Stimulated activated CD4-positive, alpha-beta T cell treated with anti-CD3 and anti-CD28 coated beads, Interleukin-2, amount 100 ng/mL, for 4 hours (primary cell): ENCODE measurements at places on chromosomes 16 and 17.
A peak's percentile ranks its signal among the peaks of the same experiment; 100 is the strongest.

- DNase-seq = no peak
Observed at GRCh38 chr16:73113336-73113735, 65.4 kb upstream of the ZFHX3 start.

DNA sequence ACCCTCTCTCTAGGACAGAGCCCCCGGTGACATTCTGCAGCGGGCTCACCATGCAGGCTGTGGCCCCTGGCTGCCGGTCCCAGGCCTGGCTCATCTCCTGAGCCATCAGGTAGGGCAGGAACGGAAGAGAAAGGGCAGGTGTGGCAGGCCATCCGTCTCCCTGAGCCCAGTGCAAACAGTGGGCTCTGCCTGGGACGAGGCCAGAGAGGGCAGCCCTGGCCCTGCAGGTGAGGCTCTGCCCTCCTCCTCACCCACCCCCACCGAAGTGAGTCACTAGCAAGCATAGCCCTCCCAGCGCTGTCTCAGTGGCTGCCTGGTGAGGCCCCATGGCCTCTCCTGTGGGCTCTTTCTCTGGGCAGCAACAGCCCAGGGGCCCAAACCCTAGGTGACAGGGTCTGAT lies 14.5 kb downstream of the OTOP3 start:
- no peak for DNase-seq

DNA sequence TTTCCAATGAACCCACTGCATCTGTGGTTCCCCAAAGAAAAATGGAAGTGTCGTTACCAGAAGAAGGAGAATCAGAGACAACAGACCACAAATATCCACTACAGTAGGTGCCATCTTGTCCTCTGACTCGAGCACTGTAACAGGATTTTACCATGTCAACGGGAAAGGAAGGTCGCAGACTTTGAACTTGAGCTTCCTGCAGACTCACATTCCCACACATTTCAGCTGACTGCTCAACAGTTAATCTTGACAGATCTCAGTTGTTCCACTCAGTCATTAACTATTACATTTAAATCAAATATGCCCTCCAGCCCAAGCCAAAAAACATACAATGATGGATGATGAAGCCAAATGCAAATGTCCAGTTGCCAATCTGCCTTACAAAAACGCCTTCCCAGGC lies 37.0 kb downstream of the GAS7 start:
- no peak for DNase-seq

DNA sequence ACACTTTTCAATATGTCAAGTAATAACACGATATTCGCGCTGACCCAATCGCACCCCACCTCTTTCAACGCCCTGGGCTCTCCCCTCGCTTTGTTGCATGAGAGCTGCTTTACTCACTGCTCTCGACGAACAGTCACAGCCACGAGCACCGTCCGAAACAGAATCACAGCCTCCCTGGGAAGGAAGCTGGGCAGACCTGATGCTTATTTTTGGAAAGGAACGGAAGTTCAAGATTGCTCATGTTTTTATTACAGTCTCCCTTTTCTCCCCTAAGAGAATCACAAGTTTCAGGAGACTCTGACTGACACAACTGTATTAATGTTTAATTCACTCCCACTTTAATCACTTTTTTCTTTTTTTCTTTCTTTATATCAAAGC lies 67.8 kb downstream of the ANKRD11 start:
- no peak for DNase-seq

DNA sequence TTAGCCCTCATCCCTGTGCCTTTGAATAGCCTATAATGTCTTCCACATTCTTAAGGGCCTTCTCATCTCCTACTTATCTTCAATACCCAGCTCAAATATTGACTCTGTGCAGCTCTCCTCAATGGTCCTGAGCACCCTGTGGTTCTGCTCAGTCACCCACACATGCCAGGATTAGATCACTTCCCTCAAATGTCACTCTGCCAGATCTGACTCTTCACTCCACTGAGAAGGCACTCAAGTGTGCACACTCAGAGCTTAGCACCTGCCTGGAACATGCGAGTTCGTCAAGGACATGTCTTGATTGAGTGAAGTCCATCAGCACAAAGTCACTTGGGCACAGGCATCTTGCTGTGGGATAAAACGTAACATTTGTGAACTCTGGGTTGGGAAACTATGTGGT lies 404.8 kb downstream of the CDH13 start:
- DNase-seq = no peak

GRCh38 chr16:35570946-35571345 lies 2111.5 kb downstream of the TP53TG3F start:
- DNase-seq = no peak

- no peak for DNase-seq
Observed at GRCh38 chr17:27379888-27380533, 76.2 kb upstream of the KSR1 start.

DNA sequence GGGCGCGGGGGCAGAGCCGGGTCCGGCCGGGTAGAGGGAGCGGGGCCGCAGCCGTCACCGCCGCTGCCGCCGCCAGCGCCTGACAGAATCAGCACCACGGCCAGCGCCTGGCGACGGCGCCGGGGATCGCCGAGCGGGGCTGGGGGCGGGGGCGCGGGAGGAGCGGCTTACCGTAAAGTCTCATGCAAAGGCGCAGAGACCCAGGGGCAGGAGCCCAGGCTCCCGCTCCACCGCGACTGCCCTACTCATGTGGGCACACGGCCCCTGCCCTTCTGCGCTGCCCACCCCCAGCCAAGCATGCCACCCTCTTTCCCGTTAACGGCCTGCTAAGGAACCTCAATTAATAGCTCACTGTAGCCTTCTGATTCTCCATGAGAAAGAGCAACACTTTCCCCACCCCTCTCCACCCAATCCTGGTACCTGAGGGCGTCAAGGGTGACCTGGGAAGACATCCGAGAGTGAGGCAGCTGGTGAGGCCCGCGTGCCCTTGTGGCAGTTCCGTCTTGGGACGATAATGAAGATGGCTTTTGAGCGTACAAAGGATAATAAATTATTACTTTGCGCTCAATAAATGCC lies at the start of gene SEZ6:
Gene SEZ6 (minus strand): TSS at position 98 of the 576 bp plus-strand sequence. CDS start 164 bp downstream, outside the sequence.
- DNase-seq = peak; percentile 37

DNA sequence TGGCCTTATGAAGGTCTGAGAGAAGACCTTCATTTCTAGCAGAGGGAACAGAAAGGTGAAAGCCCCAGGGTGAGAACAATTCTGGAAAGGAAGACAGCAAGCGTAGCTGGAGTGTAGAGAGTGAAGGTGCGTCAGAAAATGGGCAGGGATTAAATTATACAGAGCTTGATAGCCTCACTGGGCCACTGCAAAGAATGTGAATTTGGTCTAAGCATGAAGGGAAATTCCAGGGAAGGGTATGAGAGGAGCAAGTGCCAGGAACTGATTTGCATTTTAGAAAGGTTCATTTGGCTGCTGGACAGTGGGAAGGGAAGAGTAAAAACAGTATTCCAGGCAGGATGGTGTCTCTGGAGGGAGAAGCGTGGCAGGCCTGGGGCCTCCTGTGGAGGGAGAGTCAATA lies 274.1 kb upstream of the ASIC2 start:
- no peak for DNase-seq

DNA sequence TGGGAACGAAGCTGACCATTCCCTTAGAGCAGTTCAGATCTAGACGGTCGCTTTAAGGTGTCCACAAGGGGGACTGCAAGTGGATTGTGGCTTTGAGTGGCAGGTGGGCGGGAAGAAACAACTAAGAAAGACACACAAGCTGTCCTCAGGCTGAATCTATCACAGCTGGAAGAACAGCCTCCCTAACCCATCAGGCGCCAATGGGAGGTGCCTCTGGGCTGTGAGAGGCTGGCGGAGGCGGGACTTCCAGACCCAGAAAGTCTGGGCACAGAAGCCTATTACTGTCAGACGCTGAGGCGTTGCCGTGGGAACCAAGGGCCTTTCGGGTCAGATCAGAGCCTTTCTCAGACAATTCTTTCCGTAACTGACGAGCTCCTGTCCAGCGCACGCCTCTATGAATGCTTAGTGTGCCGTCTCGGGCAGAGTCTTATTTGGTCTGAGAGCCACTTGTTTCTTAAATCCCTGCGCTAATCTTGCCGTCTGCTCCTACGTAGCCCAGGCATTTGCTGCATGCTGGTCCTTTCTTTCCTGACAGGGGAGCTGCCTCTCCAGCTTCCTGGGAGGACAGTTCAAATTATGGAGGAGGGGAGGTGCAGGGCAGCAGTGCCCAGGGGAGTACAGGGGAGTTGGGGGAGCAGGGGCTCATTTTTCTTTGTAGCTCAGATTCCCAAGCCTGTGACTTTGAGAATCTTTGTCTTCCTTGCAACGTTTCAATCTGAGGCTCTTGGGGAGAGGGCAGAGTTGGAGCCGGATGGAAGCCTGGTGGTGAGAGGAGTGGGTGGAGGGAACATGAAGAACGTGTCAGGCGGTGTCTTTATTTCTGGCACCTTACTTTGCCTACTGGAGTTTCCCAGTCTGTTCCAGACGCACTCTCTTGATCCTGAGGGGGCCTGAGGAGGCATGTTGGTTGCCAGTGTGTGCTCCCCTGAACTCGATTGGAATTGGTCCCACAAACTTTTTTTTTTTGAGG lies 618.7 kb downstream of the KCNJ18 start:
- no peak for DNase-seq

DNA sequence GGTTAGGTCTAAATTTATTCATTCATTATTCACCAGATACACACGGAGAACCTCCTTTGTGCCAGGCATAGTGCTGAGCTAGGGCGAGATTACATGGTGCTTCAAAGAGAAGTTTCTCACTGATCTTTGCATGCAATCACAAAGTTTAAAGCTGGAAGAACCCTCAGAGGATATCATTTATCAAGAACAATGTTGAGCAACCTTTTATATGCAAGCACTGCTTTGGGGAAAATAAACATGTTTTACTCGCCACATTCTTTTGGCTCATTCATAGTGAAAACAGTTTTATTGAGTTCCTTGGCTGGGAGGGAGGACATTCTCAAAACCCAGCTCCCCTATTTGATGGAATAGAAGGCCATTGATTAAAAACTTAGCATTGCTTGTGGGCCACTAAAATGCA lies 49.8 kb upstream of the XYLT1 start:
- DNase-seq = no peak

GRCh38 chr16:78993346-78993745 lies 607.2 kb downstream of the MAF start:
- DNase-seq = no peak

GRCh38 chr17:80468242-80468641 lies 8.2 kb downstream of the NPTX1 start:
- no peak for DNase-seq

GRCh38 chr16:17657045-17657444 lies 186.3 kb upstream of the XYLT1 start:
- DNase-seq = no peak

DNA sequence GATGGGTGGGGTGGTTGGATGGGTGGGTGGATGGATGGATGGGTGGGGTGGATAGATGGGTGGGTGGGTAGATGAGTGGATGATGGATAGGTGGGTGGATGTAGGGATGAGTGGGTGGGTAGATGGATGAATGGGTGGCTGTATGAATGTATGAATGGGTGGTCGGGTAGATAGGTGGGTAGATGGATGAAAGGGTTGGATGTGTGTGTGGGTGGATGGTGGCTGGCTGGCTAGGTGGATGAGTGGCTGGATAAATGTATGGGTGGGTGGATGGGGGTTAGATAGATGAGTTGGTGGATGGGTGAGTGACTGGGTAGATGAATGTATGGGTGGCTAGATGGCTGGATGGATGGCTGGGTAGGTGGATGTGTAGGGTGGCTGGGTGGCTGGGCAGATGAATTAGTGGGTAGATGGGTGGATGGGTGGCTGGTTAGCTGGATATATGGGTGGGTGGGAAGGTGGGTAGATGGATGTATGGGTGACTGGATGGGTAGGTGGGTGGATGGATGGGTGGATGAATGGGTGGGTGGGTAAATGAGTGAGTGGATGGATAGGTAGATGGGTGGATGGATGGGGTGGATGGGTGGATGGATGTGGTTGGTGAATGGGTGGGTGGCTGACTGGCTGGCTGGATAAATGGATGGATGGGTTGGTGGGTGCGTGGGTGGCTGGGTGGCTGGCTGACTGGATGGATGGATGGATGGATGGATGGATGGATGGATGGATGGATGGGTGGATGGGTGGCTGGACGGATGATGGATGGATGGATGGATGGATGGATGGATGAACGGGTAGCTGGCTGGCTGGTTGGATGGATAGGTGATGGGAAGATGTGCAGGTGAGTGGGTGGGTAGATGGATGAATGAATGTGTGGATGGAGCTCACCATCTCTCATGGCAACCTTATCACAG lies 18.9 kb upstream of the GOSR2 start:
- no peak for DNase-seq

GRCh38 chr17:2689411-2690164 lies 22.0 kb downstream of the CLUH start:
- no peak for DNase-seq

GRCh38 chr16:51666074-51666473 lies 515.0 kb upstream of the SALL1 start:
- DNase-seq = no peak

DNA sequence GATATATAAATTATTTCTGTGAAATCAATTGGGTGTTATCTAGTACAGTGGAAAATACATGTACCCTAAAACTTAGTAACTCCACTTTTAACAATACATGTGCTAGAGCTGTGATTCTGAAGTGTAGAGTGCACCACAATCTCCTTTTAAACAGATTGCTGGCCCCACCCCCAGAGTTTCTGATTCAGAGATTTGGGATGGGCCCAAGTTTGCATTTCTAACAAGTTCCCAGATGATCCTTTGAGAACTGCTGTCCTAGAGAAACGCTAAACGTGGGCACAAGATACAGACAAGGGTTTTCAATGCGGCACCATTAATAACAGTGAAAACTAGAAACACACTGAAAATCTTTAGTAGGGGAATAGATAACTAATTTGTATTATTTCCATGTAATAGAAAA lies 49.2 kb downstream of the NXPH3 start:
- DNase-seq = no peak

DNA sequence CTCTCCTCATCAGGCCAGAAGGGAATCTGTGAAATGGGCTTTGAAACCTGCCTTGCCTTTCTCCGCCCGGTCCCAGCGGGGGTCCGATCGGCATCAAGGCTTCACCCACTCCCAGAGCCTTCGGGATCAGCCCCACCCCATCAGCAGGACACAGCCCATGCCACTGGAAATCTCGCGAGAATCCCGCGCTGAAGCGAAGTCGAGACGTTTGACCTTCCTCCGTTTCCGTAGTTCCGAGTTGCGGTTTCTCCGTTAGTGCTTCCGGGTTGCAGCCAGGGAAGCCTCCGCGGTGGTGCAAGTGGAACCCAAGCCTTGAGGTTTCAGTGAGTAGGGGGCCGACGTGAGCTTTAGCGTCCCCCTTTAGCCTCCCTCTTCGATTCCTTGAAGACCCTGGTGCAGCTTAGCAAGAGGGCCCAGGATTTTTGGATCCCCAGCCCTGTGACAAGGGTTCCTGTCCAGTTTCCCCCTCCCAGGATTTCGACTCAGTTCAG lies at the start of gene COASY:
Gene COASY (plus strand): TSS at position 252 of the 491 bp plus-strand sequence. CDS start 475 bp downstream, outside the sequence.
- DNase-seq = peak; percentile 87

DNA sequence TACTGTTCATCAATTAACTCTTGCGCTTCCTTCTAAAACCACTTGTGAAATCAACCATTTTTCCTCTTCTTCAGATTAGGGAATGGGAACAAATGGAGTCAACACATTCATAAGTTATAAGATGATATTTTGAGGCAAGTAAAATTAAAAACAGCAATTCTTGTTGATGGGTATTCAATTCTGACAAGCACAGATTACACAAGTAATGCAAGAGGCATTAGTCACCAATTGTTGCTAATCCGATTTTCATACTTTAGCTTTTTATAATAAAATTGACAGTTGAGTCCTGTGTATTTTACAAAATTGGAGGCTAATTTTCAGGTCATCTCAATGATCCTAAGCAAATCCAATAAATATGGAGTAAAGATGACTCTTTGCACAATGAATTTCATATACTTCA lies 918.4 kb upstream of the SOX9 start:
- no peak for DNase-seq
